Epithelial cell of proximal tubule (primary cell): ENCODE measurements at places on chromosomes 2 and 18. TPM values are rescaled to one million over a fixed set of nuclear protein-coding genes. Genes with fewer than 3 reads are reported as not detected.
A peak's percentile ranks its signal among the peaks of the same experiment; 100 is the strongest.

GRCh38 chr2:135047300-135047699 is at the start of gene MAP3K19:
Gene MAP3K19, minus strand, starts transcription at chr2:135047447. Its CDS starts 22,800 bp downstream, at chr2:135024647.
- no peak for DNase-seq

DNA sequence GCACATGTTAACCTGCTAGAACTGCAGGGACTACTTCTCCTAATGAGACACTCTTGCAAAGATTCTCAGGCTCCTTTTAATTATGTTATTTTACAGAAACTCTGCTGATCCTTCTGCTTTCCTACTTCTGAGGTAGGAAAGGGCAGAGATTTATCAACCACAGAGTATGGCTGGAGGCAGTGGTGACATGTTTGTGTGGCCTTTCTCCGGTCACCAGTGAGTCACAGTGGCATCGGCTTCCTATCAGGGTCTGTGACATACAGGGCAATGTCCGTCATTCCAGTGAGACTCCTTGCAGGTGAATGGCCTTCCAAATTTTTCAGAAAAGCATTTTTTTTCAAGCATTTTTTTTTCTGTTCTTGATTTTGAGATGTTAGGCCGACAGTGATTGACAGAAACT is 180.7 kb upstream of the LYPD1 start:
- no peak for DNase-seq

The LRRC30 gene
- total RNA-seq = not detected in 2 replicates

DNA sequence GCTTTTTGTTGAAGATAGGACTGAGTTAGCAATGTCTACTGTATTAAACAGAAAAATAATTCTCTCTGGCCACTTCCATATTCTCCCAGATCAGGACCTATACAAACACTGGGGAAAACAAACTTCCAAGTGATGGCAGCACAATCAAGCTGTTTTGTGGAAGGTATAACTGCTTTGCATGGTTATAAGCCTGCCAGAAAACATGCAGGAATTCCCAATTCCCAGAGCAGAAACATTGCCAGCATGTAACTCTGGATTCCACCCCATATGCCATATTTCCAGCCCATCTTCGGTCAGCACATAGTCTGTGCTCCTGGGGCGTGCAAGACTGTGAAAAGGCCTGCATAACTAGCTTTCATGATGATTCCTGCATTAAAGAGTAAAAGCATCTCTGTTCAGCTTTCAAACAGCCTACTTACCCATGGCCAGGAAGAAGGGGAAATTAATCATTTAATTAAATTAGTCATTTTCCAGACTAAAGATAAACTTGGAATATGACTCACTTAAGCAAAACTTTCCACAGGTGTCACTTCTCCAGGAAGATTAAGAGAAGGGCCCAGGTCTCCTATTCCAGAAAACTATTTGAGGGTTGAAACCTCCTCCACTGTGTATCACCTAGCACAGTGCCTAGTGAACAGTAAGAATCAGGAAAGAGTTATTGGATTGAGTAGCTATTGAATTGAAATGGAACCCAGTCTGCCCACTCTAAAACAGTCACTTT is 280.5 kb downstream of the NRXN1 start:
- peak; percentile 9 for DNase-seq

The G6PC2 gene
- not detected in 2 replicates for total RNA-seq

The COLEC12 gene
- total RNA-seq = 2.0 and 3.3 TPM in 2 replicates

GRCh38 chr2:236503583-236503982 is 66.0 kb upstream of the ACKR3 start:
- DNase-seq = no peak

GRCh38 chr2:18750672-18751554 is 161.5 kb upstream of the NT5C1B start:
- no peak for DNase-seq

DNA sequence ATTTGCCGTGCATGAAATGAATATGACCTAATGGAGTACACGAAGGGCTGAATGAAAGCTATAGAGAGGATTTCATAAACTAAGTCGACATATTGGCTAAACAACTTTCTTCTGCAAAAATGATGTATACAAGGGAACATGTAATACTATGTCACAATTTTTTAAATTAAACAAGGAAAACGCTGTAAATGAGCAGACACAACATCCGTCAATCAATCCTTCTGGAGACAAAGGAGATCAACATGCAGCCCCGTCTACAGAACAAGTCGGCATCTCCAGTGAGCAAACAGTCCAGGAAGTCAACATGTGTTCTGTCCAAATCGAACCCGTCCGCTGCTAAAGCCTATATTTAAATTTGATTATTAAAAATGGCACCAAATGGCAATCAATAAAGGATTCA is 180.8 kb downstream of the TCF4 start:
- DNase-seq = no peak

The SERPINB13 gene
- total RNA-seq = not detected in 2 replicates

DNA sequence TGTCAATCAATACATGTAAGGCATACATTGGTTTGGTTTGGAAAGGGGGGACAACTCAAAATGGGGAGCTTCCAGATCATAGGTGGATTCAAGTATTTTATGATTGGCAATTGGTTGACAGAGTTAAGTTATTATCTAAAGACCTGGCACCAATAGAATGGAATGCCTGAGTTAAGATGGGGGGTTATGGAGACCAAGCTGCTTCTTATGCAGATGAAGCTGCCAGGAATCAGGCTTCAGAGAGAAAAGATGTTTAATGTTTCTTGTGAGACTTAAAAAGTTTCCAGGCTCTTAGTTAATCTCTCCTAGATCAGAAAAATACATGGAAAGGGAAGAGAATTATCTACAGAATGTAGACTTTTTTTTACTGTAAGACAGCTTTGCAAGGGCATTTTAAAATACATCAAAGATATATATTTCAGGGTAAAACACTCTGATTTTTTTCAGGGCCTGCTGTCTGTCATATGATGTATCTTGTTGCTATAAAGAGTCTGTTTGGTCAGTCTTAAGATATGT is 1343.2 kb upstream of the LRRTM1 start:
- no peak for DNase-seq

GRCh38 chr2:231632559-231633142 is 40.0 kb downstream of the TEX44 start:
- no peak for DNase-seq

The ZNF24 gene
- 24.0 and 24.7 TPM in 2 replicates for total RNA-seq

The CLK1 gene
- total RNA-seq = 29.7 and 52.9 TPM in 2 replicates
